Esophagus (tissue), 2 donors: ENCODE measurements at places on chromosomes 2 and 18. TPM values are rescaled to one million over a fixed set of nuclear protein-coding genes. Genes with fewer than 3 reads are reported as not detected.

ASIC4 gene
- 0.02 TPM for polyA plus RNA-seq

KIAA2012 gene
- polyA plus RNA-seq = not detected

IL37 gene
- 0.06 TPM for polyA plus RNA-seq

RAB6C gene
- 0.02 TPM for polyA plus RNA-seq
